ENCODE measurements at places on chromosomes 11 and 22.

DNA sequence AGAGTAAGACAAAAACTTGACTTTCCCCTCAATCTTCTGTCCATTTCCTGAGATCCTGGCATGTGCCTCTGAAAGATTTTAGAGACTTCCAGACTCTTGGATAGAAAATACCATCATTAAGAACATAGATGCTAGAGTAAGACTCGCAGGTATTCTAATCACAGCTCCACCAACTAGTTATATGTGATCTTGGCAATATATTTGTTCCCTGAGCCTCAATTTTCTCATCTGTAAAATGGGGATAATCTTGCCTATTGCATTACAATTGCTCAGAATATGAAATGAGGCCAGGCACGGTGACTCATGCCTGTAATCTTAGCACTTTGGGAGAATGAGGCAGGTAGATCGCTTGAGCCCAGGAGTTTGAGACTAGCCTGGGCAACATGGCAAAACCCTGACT lies 10.7 kb downstream of the RHOG start:
- DNase-seq, result no peak

GRCh38 chr11:100719809-100720221 lies 32.7 kb downstream of the ARHGAP42 start:
- DNase-seq, result no peak

DNA sequence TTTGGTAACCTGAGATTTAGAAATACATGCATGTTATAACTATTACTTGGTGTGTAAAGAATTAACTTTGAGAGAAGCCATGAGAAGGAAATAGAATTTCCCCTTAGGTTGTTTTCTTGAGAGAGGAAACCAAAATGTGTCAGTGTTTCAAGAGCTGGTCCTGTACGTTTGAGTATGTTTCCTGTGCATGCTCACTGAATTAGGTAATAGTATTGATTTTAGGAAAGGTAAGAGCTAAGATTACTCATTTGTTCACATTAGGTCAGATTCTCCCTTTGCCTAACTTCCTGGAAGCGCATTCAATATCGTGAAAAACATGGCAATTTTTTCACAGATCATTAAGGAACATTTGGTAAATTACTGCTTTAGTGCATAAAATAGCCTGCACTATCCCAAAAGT lies 49.3 kb upstream of the RDX start:
- no peak for DNase-seq

DNA sequence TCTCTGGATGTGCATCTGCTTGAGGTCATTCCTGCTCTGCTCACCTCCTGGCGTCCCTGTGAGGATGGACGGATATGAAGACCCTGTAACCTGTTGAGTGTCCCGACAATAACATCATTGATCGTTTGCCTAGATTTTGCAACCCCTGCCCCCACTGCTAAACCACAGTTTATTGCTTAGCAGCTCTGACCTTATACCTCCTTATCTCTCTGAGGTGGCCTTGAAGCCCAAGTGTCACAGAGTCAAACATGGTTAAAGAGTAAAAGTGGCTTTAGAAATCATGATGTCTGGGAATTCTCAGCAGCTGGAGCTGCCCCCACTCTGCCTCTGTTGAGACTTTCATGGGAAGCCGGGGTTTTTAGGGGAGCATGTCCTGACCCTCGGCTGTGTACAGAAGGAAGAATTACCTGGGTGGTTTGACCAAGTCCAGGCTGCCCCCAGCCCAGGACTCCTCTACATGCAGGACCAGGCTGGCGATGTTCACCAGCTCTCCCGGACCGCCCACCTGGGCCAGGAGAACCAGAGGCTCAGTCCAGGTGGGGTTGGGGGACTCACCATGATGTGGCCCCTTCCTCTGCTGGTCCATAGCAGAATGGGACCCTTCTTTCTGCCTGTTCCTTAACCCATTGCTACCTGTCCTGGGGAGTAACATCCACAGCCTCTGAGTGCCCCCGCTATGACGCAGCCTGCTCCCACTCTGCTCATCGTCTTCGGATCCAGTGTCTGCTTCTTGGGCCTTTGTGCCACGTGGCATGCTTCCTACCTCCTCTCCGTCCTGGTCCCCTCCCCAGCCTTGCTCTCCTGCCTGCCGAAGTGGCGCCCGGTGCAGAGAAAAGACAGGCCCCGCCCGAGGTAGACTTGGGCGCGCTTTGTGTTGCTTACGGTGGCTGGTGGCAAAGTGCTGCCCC lies 33.4 kb upstream of the FTH1 start:
- DNase-seq, result no peak

DNA sequence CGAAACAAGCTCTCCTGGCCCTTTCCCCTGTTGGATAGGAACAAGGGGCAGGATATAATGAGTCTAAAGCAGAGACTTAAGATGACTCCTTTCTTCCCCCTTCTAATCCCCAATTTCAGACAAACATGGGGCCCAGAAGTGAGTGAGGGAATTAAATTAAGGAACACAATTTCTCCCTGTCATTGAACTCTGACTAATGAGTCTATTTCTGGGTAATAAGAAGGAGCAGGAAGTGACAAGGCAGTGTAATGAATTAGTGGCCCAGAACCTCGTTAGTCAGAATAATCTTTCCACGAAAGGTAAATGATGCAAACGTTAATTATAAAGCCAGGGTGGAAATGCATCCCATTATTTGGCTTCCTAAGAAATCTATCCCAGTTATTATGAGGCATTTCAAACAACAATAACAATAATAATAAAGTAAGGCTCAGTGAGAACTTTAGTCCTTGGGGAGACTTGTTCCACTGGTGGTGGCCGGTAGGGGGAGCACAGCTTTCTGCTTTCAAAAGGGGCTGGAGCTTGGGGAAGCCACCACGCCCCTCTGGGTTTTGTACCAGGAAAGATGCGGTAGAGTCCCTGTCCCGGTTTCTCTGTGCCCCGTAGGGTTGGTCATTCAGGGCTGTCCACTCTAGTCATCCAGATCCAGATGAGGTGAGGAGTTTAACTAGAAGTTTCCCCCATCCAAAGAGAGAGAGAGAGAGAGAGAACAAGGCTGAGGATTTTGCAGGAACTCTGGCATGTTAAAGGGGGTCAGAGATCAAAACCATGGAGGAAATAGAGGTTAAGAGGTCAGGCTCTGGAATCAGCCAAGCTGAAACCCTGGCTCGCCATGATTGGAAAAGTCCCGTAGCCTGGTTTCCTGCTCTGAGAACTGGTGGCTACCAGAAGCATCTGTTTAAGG lies 298.3 kb downstream of the NTM start:
- DNase-seq, result no peak

GRCh38 chr11:74844865-74845264 lies 96.2 kb downstream of the RNF169 start:
- no peak for DNase-seq

DNA sequence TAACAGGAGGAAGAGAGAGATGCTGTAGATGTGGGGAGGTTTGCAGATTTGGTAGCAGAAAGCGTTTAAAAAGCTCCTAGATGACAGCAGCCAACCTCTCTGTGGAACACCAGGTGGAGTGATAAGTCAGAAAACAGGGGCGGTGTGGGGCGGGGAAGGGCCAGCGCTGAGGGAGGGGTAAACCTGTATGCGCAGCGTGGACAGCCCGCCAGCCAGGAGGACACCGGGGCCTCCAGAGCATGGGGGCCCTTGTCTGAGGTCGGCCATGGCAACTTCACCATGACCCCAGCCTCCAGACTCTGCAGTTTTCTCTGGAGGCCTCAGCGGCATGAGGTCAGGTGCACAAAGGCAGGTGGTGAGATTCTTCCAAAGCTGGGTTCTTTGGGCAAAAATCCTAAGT lies 423.7 kb downstream of the BRD1 start:
- no peak for DNase-seq

GRCh38 chr22:26884921-26885320 lies 227.5 kb downstream of the MIAT start:
- no peak for DNase-seq

GRCh38 chr11:73402834-73403185 lies 26.6 kb downstream of the RELT start:
- DNase-seq, result no peak

DNA sequence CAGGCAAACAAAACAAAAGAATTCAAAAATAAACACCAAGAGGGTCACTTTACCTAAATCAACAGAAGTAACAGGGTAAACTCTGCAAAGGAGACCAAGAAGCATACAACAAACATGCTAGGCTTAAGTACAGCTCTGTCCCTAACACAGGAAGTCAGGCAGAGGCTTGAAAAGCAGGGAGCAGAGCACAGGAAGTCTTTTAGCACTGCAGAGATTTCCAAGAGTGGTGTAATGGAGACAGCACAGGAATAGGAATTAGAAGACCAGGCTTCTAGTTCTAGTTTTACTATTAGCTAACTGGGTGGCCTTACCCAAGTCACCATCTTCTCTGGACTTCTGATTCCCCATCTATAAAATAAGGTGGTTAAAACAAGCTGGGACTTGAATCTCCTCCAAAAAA lies 1.9 kb downstream of the RBFOX2 start:
- DNase-seq, result no peak
